ENCODE measurements at places on chromosomes 3 and 15.

DNA sequence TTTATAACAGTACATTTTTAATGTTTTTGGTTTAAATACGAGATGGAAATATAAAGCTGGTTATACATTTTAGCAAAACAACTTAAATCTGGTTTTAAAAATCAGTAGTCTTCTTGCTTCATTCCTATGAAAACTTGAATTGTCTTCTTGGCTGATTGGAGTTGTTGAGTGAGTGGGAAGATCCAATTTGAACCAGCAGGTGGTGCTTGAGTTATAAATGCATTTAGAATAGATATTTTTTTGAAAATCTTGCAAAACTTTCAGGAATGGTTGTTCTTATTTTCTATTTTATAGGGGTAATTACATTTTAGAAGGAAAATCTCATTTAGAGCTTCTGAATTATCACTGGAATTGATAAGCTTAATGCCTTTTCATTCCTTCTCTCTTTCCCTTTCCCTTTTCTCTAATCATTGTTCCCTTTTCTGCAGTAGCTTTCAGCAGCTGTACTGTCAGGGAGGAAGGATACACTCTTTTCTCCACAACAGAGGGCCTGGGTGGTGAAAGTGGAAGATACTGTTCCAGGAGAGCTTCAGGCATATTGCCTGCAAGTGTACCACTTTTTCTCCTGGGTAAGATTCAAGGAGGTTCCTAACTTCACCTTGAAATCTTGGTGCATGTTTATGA is 335.6 kb downstream of the NLGN1 start:
- peak; percentile 54 for DNase-seq

DNA sequence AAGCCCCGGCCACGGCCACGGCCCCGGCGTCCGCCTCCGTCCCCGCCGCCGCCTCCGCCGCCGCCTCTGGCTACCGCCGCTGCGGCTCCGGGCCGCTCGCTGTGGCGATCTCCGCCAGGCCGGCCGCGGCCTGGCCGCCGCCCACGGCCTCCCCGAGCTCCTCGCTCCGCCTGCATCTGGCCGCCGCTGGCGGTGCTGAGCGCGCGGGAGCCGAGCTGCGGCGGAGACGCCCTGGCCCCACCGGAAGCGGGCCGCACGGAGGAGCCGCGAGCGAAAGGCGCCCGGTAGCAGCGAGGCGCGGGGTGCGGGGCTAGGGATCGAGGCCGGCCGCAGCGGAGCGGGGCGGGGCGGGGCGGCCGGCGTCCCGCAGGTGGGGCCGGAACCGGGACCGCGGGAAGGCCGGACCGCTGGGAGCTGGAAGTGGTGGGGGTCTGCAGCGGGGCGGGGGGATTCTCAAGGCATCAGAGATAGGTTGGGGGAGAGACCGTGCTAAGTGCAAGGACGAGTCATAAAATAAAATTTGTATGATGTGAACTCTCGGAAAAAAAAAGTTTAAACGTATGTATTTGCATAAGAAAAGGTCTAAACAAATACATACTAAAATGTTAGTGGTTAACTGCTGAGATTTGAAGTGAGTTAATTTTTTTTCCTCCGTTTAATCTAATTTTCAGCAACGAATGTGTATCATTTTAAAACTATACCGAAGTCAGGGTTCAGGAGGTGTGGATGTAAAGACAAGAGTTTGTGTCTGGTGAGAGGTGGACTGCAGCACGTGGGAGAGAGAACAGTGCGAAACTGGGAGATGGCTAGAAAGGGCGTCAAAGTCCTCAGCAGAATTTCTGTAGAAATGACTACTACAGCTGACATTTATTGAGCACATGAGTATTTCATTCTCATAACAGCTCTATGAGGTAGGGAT is at the start of gene AVEN:
Gene AVEN (minus strand): TSS at position 334 of the 919 bp plus-strand sequence. CDS start 158 bp downstream, at position 176.
- DNase-seq, result peak; percentile 57

- peak; percentile 99 for DNase-seq
Observed at GRCh38 chr3:4994823-4995499, 15.7 kb downstream of the BHLHE40 start.

DNA sequence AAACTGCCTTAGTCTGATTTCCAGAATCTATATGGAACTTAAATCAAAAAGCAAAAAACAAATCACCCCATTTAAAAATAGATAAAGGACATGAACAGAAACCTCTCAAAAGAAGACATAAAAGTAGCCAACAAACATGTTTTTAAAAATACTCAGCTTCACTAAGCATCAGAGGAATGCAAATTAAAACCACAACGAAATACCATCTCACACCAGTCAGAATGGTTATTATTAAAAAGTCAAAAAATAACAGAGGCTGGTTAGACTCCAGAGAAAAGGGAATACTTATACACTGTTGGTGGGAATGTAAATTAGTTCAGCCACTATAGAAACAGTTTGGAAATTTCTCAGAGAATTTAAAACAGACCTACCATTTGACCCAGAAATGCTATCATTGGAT is 367.9 kb downstream of the ZIC4 start:
- no peak for DNase-seq

- DNase-seq, result peak; percentile 42
Observed at GRCh38 chr3:184227481-184227935, 1.9 kb upstream of the VWA5B2 start.

GRCh38 chr3:97680210-97680609 is 84.3 kb upstream of the ARL6 start:
- DNase-seq, result peak; percentile 60

DNA sequence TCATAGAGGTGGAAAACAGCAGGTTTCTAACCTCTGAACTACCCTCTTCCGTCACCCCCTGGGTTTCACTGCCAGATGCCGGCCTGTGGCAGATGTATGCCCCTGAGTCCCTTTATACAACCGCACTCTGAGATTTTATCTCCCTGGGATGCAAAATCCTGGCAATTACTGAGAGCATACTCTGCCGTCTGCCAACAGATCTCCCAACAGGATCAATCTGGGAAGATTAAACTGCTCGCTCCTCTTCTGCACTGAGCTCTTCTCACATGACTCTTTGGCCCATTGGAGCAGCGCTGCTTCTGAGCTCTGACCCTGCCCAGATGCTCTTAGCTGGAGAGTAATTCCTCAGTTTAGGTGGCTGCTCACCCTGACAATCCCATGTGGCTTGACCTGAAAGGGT is 133.2 kb downstream of the LIPC start:
- DNase-seq, result no peak

- DNase-seq, result peak; percentile 95
Observed at GRCh38 chr3:36677331-36678007, 86.9 kb downstream of the DCLK3 start.

DNA sequence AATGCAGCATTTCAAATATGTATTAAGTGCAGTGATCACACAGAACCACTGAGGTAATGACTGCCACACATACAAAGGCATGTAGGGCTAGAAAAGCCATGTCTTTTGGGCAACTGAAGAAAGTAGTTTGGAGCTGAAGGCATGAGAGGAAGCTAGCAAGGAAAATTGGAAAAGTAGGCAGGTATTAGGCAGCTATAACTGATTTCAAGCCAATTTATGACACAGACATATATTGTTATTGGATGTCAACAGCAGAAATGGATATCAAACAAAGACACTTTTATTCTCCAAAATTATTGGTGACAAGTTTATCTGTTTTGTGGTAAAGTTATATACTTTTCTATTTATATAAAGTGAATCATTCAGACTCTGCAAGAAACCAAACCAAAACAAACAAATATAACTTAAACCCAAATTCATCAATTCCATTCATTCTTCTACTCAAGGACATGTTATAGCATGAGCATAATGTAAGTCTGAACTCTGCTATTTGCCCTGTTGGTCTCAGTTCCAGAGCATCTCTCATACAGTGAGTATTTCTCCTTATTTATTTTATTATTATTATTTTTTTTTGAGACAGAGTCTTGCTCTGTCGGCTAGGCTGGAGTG is 307.4 kb upstream of the COL8A1 start:
- no peak for DNase-seq

- no peak for DNase-seq
Observed at GRCh38 chr3:32321095-32321790, 70.4 kb upstream of the CMTM7 start.

DNA sequence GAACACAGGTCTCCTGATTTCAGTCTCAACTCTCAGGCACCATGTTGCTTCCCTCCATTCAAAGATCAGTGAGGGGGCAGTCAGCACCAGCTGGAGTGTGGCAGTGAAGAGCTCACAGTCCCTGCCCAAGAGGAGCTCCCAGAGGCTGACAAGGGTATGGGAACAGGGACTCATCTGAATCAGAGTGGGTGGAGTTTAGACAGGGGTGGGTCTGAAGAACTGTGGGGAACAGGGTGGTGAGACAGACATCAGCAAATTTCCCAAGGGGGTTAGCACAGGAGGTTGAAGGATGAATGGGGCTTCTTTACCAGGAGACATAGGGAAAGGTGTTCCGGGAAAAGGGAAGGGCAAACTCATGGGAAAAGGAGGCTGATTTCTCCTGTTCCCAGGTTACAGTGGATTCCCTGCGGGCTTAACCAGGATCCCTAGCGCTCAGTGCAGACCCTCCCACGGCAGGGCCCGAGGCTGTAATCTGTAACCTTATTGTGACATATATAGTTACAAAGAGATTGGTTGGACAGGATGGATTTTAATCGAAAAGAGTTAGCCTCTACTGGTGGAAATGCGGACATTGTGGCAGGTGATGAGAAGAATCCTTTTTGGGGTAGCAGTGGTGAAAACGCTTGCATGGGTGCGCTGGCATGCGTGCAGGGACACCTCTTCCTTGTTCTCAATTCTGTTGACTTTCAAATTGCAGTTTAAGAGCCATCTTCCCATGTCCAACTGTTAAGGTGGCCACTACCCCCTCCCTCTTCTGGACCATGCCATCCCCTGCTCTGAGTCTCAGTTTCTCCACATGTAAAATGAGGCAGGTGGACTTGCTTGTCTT is 160.3 kb downstream of the SMAD6 start:
- peak; percentile 42 for DNase-seq

GRCh38 chr15:99582508-99582960 is 16.8 kb downstream of the MEF2A start:
- peak; percentile 19 for DNase-seq

DNA sequence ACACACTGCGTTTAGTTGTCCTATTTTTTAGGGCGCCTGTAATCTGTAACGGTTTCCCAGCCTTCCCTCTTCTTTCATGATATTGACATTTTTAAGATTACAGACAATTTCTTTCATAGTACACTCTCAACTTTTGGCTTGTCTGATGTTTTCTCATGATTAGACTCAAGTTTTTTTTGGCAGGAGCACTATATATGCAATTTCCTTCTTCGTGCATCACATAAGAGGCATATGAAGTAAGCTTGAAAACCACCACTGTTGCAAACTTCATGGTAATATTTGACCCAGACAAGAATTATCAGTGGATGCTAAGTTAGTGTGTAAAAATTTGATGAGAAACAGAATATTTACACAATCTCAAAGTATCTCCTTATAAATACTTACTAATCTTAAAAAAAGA is 119.2 kb upstream of the CMC1 start:
- DNase-seq, result no peak

DNA sequence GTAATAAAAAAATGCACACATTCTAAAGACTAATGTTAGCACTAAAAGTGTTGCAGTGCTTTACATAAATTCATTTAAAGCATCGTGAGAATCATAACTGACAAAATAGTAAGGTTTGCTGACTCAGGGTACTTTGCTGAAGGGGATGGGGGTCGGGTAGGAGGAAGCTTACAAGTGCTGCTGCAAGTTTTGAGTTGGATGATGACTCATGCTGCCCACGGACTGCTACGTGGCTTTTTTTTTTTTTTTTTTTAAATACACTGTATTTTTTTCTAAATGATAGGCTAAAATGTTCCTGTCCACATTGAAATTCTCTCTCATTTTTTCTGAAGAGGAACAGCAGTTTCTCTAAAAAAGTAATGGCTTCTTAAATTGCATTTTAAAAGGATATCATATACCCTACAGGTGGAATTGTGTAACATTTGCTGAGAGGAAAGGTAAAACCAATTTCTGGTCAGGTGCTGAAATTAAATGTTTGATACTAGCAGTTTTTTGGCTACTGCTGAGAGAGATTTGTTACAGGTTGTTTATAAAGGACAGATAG is 2.2 kb downstream of the MAPK6 start:
- DNase-seq, result peak; percentile 96

GRCh38 chr15:81784751-81785150 is 261.1 kb downstream of the MEX3B start:
- no peak for DNase-seq

- no peak for DNase-seq
Observed at GRCh38 chr3:5822843-5823242, 635.3 kb downstream of the EDEM1 start.

- DNase-seq, result no peak
Observed at GRCh38 chr15:66705277-66706146, 3.5 kb downstream of the SMAD6 start.

- DNase-seq, result no peak
Observed at GRCh38 chr3:20904671-20905070, 718.7 kb upstream of the SGO1 start.

GRCh38 chr3:161230621-161231171 is 9.6 kb downstream of the NMD3 start:
- DNase-seq, result peak; percentile 38

DNA sequence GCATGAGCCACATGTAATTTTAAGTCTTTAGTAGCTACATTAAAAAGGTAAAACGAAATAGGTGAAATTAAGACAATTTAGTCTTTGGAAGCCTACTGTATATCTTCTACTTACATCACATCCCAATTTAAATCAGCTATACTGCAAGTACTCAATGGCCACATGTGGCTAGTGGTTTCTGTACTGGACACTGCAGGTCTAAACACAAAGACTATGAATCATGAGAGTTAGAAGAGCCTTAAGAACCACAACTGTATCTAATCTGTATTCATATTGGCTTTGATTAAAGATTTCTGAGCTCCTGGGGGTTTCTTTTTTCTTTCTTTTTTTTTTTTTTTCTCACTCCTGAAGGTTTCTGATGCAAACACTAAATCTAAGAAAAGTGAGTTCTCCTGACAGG is 2.3 kb upstream of the EIF1B start:
- DNase-seq, result no peak

DNA sequence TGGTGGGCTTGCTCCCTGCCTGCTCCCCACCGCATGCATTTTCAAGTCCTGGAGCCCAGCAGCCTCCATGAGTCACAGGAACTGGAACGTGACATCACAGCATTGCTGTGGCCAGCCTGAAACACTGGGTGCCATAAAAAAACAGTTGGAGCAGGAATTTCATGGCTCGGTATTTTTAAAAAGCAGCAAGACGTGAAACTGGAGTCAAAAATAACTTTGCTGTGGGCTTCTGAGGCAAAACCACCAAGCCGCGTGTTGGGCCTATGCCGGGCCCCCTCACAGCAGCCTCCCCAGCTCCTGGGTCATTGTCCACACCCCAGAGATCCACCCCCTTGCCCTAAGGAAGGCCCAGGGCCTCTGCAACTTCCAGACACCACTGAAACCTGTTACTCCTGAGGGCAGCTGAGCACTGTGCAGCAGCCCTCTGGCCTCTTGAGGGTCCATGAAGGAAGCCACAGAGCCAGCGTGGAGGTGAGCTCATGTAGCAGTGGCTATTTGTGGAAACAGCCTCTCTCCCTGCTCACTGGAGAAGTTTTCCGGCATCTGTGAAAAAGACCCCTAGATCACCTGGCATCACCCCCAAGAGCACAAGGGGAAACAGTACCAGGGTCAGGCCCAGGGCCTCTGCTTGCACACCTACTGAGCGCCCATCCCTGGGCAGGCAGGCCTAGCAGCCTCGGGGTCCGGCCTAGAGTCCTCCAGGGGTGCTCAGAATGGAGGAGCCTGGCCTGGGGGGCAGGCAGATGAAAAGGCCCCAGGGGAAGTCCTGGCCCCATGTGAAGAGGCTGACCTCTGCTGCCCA is 34.0 kb upstream of the DUSP7 start:
- peak; percentile 68 for DNase-seq

GRCh38 chr3:84922682-84923081 is 36.1 kb upstream of the CADM2 start:
- DNase-seq, result no peak

GRCh38 chr3:1609416-1609815 is 489.2 kb upstream of the CNTN4 start:
- no peak for DNase-seq
